Brain (organoid and tissue), 16 donors: ENCODE measurements at places on chromosomes 6 and 20. TPM values are rescaled to one million over a fixed set of nuclear protein-coding genes. Genes with fewer than 3 reads are reported as not detected.

RIN2 gene
- polyA plus RNA-seq: 13.4 TPM

GSTA2 gene
- not detected for polyA plus RNA-seq

FOXC1 gene
- 7.9 TPM for polyA plus RNA-seq

TRIM38 gene
- polyA plus RNA-seq: 0.22 TPM

TNFRSF6B gene
- polyA plus RNA-seq: 7.1 TPM

MUC22 gene
- polyA plus RNA-seq: not detected
